ENCODE measurements at places on chromosomes 3 and 15. TPM values are rescaled to one million over a fixed set of nuclear protein-coding genes. Genes with fewer than 3 reads are reported as not detected.

Gene TGM5
- polyA plus RNA-seq: 4.9 TPM

Gene INSYN1
- polyA plus RNA-seq: 1.2 TPM

Gene SEMA3B
- 17.9 TPM for polyA plus RNA-seq

Gene DTWD1
- 32.5 TPM for polyA plus RNA-seq

Gene TSC22D2
- polyA plus RNA-seq: 16.8 TPM

Gene SST
- 13.1 TPM for polyA plus RNA-seq

Gene ISG20
- 8.3 TPM for polyA plus RNA-seq

Gene IL16
- polyA plus RNA-seq: 2.4 TPM

Gene VIPR1
- polyA plus RNA-seq: 1.6 TPM
